ENCODE measurements at places on chromosomes 3 and 15.

DNA sequence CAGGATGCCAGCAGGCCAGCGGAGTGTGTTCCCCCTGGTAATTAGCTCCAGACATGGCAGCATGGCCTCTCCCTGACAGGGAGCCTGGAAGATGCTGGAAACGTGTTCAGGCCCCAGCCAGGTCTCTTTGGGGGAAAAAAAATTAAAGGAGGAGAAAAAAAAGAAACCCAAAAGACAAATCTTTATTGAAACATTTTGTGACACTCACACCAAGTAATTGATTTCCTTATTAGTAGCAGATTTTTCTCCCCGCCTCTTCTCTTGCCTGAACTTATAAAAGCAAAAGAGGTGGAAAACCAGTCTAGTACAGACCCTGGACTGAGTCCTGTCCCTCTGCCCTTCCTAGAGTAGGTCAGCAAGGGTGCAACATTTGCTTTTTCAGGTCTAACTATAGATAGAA lies 42.7 kb upstream of the SMAD6 start:
- no peak for DNase-seq

DNA sequence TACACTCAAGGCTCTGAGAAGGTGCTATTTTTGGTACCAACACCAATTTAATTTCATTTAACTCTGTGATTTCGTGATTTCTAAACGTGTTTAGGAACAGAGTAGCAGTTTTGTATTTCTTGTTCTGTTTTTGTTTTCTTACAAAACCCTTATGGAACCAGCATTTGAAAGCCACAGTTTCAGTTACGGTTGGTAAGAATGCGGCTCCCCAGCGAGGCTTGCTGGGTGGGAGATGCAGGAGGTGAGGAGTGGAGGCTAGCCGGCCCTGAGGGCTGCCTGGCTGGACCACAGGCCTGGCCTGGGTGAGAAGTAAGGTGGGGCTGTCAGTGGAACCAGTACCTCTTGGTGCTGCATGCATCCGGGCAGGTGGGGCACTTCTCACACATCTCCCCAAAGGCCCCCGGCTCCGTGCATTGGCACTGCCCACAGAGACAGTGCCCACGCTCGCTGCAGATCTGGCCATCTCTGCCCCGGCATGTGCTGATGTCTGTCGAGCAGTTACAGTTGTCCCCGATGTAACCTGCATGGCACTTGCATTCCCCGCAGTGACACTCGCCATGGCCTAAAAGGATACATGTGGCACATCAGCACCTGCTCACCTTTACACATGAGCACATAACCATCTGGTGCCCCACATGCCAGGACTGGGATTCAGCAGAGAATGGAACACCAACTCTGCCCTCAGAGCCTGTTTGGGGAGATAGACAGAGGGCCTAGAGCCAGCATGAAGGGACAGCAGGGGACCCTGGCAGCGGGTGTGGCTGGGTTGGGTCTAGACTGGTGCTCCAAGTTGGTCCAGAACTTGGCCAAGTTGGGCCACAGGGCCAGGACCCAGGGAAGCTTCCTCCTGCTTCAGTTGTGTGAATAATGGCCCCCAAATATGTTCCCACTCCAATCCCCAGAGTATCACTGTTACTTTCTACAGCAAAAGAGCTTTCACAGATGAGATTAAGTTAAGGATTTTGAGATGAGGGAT lies 43.4 kb downstream of the UMPS start:
- DNase-seq, result no peak

DNA sequence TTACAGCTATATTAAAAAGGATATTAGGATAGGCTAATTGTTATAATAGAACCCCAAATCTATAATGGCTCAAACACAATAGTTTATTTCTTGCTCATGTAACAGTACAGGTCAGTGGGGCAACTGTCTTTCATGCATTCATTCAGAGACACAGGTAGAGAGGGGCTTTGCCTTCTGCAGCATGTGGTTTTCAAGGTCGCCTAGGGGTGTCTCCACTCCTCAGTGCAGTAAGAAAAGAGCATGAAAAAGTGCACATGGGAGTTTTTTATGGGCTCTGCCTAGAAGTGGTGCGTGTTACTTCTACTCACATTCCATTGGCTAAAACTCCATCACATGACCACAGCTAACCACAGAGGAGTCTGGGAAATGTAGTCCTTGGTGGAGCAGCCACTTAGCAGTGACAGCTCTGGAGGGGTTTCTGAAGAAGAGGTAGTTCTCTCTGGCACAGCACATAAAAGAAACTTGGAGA lies 1.8 kb downstream of the ZBTB38 start:
- peak; percentile 8 for DNase-seq

GRCh38 chr3:157120071-157120892 lies 39.7 kb downstream of the CCNL1 start:
- no peak for DNase-seq

DNA sequence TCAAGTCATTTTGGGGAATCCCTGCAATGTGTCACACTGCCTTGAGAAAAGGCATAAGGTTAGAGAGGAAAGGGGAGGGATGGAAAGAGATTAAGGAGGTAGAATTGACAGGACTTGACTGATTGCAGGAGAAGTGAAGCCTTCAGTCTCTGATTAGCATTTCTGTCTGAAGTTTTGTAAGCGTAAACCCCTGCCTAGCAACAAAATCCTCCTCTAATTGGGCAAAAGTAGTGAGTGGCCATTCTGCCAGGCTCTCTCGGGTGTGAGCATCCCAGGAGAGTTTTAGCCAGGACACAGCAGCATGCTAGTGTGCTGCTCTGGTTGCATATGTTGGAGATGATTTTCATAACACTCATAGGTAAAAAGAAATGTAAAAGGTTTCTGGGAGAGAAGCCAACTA lies 117.0 kb upstream of the MRPL3 start:
- DNase-seq, result no peak

GRCh38 chr3:188916934-188917401 lies 254.8 kb upstream of the TPRG1 start:
- no peak for DNase-seq

DNA sequence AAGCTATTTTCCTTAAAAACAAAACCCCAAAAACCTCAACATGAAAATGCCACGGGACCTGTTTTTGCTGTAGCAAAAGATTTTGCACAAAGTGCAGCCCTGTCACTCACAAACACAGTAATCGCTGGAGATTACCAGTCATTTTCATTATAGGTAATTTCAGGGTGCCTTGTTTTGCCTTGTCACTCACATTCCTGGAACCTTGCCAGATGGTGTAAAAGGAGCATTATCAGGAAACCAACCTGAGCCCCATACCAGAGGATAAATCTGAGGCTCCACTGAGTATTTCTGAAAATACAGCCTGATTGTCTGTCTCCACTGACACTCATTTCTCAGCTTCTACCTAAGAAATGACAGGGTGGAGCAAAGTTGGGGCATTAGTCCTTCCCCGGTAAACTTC lies 791.3 kb upstream of the LMCD1 start:
- no peak for DNase-seq

DNA sequence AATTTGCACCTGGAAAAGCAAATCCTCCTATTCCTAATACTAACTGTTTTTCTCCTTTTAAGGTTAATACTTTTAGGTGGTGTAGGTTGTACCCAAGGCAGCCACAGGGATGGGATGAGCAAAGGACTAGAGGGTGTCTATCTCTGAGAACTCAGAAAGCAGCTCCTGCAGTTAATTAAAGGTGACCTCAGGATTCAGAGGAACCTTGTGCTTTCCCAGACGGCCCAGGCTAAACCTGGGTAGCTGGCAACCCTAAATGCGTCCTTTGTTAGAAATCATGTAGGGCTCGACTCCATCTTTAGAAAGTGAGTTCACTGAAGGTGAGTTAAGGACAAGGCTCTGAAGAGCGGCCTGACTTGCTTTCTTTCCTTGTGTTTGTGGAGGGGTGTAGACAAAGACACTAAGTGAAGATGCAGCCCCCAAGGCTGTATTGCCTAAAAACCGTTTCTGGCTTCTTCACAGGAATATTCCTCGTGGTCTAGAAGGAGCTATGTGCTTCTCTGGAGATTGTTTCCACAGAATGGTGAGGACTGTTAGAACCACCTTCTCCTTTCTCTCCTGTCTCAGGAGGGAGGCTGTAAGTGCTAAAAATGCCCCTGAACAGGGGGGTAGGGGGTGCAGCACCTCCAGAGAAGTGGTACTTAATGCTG lies 14.9 kb downstream of the FNDC3B start:
- DNase-seq, result no peak

- no peak for DNase-seq
Observed at GRCh38 chr3:78277801-78278200, 1237.9 kb downstream of the ROBO2 start.

DNA sequence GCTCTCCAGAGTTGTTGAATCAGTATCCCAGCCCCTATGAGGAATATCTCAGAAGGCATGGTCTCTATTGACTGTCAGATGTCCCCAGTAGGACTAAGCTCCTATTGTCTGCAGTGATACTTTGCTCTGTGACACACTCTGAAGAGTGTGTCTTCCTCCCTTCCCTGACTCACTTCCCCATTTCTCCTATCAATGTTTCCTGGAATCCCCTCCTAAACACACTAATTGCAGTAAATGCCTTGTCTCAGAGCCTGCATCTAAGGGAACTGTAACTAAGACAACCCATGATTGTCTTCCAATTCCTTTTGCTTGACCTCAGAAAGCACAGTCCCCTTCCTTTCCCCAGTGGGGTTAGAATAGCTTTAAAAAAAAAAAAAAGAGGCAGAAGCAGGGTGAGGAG lies 397.3 kb upstream of the PROK2 start:
- no peak for DNase-seq

GRCh38 chr3:122952520-122952919 lies 75.0 kb downstream of the SEMA5B start:
- no peak for DNase-seq

DNA sequence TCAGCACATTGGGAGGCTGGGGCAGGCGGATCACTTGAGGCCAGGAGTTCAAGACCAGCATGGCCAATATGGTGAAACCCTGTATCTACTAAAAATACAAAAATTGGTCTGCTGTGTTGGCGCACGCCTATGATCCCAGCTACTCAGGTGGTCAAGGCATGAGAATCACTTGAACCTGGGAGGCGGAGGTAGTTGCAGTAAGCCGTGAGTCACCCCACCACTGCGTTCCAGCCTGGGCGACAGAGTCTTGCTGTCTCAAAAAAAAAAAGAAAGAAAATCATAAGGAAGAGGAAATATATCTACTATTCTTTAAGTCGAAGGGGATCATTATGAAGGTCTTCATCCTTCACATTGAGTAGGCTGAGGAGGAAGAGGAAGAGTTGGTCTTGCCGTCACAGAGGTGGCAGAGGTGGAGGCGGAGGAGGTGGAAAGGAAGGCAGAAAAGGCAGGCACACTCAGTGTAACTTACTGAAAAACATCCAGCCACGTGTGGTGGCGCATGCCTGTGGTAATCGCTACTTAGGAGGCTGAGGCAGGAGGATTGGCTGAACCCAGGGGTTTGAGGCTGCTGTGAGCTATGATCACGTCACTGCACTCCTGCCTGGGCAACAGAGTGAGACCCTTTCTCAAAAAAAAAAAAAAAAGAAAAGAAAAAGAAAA lies 14.2 kb downstream of the CSK start:
- no peak for DNase-seq

- DNase-seq, result no peak
Observed at GRCh38 chr3:16427103-16427965, 86.2 kb downstream of the RFTN1 start.

- no peak for DNase-seq
Observed at GRCh38 chr15:80105595-80105994, 46.1 kb downstream of the ZFAND6 start.

DNA sequence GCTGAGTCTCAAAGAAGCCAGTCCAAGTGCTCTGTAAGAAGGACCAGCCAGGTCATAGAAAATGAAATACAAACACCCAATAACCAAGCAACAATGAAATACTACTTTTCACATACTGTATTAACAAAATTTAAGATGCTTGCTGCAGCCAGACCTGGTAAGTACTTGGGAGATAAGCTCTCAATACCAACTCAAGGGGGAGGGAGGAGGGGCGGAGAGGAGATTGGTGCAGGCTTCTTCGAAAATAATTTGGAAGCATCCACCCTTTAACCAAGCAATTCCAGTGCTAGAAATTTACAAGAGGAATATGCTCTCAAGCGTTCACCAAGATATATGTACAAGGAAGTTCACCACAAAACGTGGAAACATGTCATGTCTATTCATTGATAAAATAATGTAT lies 7.6 kb upstream of the LRRC2 start:
- no peak for DNase-seq

DNA sequence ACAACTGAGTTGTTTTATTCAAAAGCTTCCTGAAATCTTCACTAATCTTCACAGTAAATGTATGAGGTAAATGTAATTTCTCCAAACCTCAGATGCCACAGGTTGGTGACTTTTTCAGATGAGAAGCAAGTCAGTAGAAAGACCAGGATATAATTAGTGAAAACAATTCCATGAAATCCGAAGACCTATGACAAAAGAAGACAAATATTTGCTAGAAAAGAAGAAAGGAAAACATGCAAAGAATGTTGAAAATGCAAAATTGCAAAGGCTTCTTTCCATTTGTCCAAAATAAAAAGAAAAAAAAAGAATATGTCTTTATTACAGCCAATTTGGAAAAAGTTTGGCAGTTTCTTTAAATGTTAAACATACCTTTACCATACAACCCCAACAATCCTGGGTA lies 88.3 kb upstream of the MYRIP start:
- DNase-seq, result no peak

DNA sequence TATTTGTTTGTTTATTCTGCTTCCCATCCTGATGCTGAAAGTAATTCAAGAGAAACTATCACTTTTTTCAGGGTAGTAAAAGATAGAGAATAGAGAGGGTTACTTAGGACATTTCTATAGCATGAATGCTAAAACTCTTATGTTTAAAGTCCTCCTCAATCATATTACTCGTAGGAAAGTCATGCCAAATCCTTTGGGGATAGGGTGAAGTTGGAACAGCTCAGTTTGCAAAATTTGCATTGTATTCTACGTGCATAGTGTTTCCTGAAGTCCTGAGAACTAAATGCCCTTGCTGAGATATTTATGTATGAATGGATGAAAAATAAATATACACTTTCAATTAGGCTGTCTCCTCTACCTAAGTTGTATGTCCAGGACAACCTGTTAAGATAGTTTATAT lies 14.6 kb downstream of the PLSCR5 start:
- DNase-seq, result no peak

All from stimulated activated CD8-positive, alpha-beta memory T cell treated with anti-CD3 and anti-CD28 coated beads, Interleukin-7, amount 100 ng/mL, for 1 hour (primary cell).